ENCODE measurements at places on chromosomes 7 and 10.
A peak's percentile ranks its signal among the peaks of the same experiment; 100 is the strongest.

GRCh38 chr7:100517305-100517704 lies 21.7 kb upstream of the AGFG2 start:
- no peak for DNase-seq

DNA sequence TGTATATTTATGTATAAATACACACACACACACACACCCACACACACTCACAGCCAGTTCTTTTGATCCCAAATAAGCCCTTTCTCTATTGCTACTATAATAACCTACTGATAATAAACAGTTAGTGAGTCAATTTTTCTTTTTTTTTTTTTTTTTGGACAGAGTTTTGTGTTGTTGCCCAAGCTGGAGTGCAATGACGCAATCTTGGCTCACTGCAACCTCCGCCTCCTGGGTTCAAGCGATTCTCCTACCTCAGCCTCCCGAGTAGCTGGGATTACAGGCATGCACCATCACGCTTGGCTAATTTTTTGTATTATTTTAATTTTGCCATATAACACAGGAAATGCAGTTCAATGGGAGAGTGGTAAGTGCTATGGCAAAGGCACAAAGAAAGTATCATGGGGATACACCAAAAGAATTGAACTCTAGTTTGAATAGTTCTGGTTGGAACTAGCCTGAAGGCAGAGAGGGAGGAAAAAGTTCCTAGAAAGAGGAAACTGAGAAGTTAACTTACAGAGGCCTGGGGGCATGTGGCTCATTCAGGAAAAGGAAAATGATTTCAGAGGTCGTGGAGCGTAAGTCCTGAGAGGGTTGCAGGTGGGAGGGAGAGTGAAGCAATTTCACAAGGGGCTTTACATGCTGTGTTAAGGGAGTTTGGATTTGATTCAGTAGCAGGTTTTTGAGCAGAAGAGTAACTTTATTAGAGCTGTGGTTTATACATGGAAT lies 44.4 kb upstream of the JCAD start:
- DNase-seq = no peak

GRCh38 chr7:123562121-123562520 lies 4.5 kb upstream of the NDUFA5 start:
- no peak for DNase-seq

- no peak for DNase-seq
Observed at GRCh38 chr10:116612107-116612769, 8.5 kb upstream of the PNLIPRP2 start.

DNA sequence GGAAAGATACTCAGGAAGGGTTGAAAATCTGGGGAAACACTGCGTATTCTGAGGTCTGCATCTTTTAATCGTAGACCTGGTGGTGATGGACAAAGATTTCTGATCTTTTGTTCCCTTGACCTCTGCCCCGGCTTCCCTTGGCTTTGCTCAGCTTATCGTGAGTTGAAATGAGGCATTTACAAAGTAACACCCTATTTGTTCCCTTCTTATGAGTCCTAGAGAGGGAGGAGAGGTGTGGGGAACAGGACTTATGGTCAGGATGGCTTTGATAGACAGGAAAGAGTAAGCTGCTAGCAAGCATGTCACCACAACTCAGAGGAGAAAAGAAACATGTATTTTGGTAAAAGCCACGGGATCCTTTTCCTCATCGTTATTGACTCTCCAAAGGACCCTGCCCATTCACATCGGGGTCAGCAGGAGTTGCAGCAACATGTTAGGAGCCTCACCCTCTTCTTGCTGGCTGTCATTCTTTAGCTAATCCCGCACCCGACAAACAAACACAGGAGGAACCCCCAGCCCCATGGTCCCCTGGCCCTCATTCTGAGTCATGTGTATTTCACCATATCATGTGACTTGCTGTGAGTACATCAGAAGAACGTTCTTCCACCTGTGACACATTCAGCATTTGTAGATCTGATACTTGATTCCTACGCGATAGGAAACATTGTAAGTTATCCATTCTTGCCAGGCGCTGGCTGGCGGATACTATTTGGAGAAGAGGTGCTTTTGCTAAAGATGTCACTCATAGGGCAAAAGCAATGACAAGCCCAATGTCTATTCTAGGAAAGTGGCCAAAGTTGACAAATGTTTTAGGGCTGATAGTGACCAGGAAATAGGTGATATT lies 170.1 kb downstream of the RTKN2 start:
- DNase-seq = no peak

- no peak for DNase-seq
Observed at GRCh38 chr10:34920578-34920977, 105.5 kb upstream of the PARD3 start.

DNA sequence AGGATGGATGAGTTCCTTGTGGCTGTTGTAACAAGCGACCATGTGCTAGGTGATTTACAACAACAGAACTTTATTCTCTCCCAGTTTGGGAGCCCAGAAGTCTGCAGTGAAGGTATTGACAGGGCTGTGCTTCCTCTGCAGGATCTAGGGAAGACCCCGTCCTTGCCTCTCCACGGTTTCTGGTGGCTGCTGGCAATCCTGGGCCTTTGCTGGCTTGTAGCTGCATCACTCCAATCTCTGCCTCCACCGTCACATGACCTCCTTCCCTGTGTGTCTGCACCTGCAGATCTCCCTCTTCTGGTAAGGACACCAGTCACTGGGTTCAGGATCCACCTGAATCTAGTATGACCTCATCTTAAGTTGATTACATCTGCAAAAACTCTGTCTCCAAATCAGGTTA lies 115.6 kb downstream of the GLRX3 start:
- DNase-seq = no peak

- no peak for DNase-seq
Observed at GRCh38 chr7:121169469-121169868, 159.3 kb upstream of the WNT16 start.

DNA sequence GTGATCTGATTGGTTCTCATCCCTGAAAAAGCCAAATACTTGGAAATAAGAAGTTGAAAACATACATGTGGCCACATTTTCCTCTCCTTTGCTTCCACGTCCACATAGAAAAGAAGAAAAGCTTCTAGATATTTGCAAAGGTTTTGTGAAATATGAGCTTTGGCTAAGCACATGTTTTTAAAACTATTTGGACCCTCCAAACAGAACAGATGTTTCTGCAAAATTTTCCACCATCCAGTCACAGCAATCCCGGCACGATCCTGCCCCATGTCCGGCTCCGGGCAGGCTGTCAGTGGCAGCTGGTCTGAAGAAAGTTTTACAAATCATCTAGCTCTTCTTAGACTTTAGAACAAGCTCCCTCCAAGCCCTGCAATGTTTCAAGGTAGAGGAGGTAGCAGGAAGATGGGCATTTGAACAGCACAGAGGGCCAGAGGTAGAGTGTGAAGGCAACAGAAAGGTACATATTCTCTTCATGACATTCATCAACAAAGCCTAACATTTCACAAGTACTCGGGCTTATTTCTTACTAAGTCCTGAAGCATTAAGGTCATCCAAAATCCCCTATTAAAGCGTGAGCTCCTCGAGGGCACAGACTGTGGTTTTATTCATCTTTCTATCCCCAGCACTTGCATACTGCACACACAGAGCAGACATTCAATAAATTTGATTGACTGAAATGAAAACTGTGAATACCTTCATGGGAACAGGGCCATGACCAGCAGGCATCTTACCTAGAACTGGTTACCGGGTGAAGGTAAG lies 110.1 kb downstream of the JAZF1 start:
- no peak for DNase-seq

GRCh38 chr7:30706316-30706715 lies 24.1 kb upstream of the CRHR2 start:
- DNase-seq = no peak

GRCh38 chr10:2631557-2632205 lies 435.7 kb upstream of the PFKP start:
- no peak for DNase-seq

DNA sequence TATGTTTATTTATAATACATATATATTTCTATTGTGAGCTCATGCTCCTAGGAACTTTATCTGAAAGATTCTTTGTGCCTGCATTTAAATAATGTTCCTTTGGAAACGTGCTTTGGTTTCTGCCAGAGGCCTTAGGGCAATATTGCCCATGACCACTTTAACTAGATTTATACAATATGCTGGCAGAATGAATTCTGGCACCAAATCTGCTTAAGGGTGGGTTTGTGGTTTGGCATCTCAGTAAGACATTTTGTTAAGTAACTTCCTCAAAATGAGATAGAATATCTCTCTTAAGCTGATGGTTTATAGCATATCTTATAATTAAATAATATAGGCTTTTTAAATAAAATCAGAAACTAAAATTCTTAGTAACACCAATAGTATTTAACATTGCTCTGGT lies 252.9 kb downstream of the RNLS start:
- peak; percentile 94 for DNase-seq

GRCh38 chr7:42189535-42189934 lies 47.5 kb downstream of the GLI3 start:
- DNase-seq = no peak

DNA sequence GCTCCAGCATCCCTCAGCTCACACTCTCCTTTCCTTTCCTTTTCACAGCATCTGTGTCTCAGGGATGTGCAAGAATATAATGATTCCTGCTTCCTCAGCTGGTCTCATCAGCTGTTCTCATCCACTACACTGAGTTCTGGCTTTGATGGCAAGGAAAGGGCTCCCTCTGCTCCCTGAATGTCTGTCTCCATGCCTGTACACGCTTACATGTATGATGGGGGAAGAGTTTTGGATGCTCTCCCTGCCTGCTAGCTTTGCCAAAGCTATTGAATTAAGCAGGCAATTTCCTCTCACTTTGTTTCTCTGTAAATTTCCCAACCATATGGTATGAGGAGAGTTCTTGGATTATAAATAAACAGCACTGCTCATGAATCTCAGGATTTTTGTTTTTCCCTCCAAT lies 254.5 kb downstream of the SORCS3 start:
- no peak for DNase-seq

GRCh38 chr7:143131781-143132180 lies at the start of gene PIP:
PIP (plus strand) TSS chr7:143132077; CDS start chr7:143132117, 40 bp downstream.
- no peak for DNase-seq

GRCh38 chr10:69639291-69640195 lies 9.5 kb downstream of the FAM241B start:
- DNase-seq = peak; percentile 87

- no peak for DNase-seq
Observed at GRCh38 chr10:62095181-62096122, 173.2 kb downstream of the RTKN2 start.

GRCh38 chr7:49928787-49929186 lies 155.3 kb downstream of the VWC2 start:
- DNase-seq = no peak
